ENCODE measurements at places on chromosomes 5 and 9.

- DNase-seq, result no peak
Observed at GRCh38 chr9:93960971-93961841, 6.1 kb upstream of the BARX1 start.

DNA sequence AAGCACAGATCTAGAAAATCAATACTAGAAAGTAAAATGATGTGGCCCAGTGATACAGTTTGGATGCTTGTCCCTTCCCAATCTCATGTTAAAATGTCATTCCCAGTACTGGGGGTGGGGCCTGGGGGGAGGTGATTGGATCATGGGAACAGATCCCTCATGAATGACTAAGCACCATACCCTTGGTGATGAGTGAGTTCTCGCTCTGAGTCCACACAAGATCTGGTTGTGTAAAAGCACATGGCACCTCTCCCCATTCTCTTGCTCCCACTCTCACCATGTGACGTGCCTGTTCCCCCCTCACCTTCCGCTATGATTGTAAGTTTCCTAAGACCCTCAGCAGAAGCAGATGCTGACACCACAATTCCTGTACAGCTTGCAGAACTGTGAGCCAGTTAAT lies 234.2 kb upstream of the CDH6 start:
- DNase-seq, result no peak

DNA sequence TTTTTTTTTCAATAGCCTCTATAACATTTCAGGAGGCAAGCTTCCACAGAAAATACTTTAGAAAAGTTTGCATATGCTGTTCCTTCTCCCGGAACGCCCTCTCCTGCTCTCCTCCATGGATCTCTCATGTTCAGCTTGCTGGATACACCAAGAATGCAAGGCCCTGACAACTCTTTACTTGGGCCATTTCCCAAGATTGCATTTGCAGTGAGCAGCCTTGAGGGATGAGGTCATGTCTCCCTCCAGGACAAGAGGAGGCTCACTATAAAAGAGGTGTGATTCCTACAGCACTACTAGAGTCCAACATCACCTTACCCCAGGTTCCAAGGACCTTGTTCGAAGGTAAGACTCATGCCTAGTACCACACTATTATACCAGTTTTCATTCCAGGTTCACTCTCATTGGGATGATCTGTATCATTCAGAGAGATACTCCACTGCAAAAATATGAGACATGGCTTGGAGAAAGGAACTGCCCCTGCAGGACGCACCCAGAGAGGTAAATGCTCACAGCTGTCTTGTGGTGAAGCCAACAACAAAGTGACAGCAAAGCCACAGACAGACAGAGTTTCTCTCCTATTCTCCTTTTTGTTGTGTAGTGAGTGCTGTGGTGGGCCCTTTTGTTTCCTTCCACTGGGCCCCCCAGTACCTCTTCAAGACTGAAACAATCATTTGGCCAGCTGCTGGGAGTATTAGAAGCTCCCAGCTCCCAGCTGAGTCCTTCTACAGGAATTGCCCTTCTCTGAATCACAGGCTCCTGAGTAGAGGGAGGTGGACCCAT lies 151.7 kb upstream of the ZNF366 start:
- DNase-seq, result no peak

- no peak for DNase-seq
Observed at GRCh38 chr5:58264276-58264675, 195.6 kb downstream of the PLK2 start.

DNA sequence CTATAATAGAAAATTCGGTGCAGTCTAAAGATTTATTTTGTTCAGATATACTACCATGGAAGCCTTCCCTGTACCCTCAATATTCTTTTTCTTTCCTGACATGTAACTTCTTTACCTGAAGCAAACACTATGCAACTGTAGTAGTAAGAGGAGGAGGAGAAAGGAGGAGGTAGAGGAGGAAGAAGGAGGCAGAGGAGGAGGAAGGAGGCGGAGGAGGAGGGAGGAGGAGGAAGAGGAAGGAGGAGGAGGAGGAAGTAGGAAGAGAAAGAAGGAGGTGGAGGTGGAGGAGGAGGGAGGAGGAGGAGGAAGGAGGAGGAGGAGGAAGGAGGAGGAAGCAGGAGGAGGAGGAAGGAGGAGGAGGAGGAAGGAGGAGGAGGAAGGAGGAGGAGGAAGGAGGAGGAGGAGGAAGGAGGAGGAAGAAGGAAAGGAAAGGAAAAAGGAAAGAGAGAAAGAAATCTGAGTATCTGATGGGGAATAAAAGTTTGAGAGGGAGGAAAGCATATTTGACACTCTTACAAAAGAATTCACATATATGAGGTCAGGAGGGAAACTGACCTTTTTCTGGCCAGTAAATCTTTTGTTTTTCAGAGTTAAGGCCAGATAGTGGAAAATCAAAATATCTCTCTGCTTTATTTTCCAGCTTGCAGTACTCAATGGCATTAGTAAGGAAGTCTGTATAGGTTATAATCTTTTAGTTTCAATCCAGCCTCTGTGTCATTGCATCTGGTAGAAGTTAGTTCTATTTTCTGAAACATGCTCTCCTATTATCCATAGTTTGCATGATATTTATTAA lies 114.5 kb upstream of the LPAR1 start:
- no peak for DNase-seq

- no peak for DNase-seq
Observed at GRCh38 chr5:92916036-92916435, 665.0 kb downstream of the NR2F1-AS1 start.

DNA sequence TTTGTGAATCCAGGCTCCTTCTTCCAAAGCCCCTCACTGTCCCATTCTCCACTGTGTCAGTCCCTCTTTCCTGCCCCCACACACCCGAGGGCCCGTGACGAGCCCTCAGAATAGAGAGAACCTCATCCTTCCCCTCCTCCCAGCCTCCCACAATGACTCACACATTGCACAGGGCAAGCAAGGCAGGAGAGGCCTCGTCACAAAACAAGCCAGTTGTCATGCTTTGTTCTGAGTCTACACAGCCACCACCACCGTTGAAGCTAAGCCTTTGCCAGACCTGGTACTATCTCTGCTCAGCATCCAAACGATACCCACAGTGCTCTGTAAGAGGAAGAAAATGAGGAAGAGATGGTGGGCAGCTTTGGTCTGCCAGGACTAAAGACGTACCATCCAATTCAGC lies 142.2 kb upstream of the ZNF366 start:
- no peak for DNase-seq

DNA sequence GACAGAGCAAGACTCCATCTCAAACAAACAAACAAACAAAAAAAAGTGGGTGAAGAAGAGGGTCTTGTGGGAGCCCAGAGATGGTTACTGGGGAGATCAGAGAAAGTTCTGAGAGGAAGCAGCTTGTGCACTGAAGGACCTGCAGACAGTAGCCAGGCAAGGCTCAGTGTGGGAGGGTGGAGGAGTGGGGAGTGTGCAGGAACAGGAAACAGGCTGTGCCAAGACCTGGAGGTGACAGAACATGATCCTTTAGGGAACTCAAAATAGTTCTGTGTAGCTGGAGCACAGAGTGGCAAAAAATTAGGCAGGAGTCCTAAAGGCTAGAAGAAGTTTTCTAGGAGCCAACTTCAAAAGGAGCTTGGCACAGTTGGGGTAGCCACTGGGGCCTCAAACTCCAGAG lies 19.2 kb upstream of the NANS start:
- no peak for DNase-seq

GRCh38 chr9:31715250-31715649 lies 669.2 kb upstream of the ACO1 start:
- no peak for DNase-seq

- DNase-seq, result no peak
Observed at GRCh38 chr9:14031060-14031414, 282.9 kb downstream of the NFIB start.

GRCh38 chr5:76177978-76178377 lies 94.8 kb downstream of the SV2C start:
- no peak for DNase-seq

DNA sequence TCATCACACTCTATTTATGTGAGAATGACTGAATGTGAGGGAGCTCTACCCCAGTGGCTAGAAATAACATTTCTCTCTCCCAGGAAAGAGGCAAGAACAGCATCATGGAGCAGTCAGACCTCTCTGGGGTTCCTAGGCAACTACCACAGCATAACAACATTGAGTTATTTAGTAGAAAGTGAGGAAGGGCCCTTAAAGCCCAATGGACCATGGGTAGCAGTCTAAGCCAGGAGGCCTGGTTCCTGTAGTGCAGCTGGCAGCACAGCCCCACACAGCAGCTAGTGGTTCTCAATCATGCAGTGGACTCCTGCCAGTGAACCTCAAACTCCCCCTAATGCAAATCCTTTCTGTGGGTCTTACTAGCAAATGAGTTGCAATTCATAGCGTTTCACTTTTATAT lies 55.3 kb downstream of the SPEF2 start:
- no peak for DNase-seq

GRCh38 chr5:120124961-120125360 lies 339.1 kb upstream of the PRR16 start:
- DNase-seq, result no peak

- DNase-seq, result no peak
Observed at GRCh38 chr5:4418084-4418483, 722.0 kb upstream of the ADAMTS16 start.

DNA sequence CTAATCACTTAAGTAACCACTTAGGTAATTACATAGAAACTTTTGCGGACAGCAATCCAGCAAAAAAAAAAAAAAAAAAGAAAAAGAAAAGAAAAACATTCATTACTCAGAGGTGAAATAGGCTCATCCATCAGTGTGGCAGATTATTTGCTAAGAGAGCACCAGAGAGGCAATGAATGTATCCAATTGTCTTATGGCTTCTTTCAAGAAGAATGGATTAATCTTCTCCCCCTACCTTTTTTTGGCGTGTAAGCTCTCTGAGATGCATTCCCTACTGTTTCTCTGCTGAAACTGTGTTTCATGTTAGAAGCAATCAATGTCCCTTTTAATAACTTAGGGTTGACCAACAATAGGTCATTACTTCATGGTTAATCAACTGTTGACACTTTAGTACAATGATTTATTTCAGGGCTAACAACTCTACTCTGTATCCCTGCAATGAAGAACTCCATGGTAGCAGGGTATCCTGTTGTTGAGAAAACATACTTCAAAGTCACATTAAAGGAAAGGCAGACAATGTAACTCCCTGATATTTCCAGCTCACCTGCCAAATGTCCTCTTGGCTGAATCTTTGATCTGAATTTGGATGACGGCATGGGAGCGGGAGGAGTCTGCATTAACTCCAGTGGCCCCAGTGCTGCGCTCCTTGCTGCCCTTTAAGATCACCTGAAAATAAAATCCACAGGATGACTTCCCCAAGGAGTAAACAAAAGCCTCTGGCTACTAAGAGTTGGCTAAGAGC lies 57.6 kb downstream of the KIF24 start:
- DNase-seq, result no peak

GRCh38 chr5:115624994-115625393 lies 842 bp downstream of the TMED7 start:
- no peak for DNase-seq

DNA sequence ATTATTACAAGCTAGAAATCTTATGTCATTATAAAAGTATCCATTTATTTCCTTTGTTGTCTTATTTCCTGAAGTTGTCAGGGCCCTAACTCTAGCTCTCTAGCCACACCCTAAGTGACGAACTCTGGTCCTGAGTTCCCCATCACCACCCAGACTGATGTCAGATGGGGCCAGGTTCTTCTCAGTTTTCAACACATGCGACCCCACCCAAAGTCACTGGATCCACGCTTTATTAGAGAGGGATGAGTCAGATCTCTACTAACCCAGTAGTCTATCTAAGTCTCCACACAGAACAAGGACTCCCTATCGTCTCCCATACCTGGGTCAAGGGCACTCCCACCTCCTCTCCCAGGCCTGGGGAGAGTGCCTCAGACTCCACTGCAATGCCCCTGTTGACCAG lies 6.8 kb upstream of the FEM1C start:
- DNase-seq, result no peak

- no peak for DNase-seq
Observed at GRCh38 chr9:115305543-115305942, 187.6 kb upstream of the TNC start.

- DNase-seq, result no peak
Observed at GRCh38 chr5:110377943-110378342, 348.5 kb downstream of the TMEM232 start.

DNA sequence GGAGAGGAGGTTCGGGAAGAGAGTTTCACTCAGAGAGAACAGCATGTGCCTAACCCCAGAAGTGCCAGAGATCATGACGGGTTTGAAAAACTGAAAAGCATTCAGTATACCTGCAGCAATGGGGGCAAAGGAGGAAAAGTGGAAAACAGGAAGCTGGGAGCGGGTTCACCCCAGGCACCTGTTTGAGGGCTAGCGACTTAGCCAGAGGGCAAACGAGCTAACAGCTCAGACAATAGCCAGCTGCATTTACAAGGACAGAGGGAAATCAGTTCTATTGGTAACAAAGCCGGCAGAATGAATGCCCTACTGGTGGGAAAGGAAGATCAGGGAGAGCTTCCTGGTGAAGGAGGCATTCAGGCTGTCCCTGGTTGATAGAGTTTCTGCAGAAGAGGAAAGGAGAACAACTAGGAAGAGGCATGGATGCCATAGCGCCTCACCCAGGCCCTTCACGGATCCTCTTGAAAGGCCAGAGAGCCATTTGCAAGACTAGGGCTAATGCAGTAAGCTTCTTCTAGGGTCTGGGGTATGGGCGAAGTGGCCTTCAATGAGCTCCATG lies 141.7 kb upstream of the ADRA1B start:
- no peak for DNase-seq

DNA sequence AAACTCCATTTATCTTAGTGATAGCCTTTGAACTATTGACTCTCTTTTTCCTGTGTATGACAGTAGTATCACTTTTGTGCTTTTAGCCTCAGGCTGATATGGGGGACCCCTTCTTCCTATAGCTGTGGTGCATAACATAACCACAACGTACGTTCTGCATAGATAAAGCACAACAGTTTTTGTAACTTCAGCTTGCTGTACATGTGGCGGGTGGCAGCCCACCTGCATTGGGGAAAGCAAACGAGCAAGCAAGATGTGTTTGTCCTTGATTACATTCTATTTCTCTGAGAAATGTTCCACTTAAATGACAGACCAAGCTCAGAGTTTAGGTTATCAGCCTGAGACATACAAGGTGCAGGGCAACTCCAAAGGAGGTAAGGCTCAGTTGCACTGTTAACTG lies 309.4 kb downstream of the KDM4C start:
- DNase-seq, result no peak

GRCh38 chr5:166499447-166500240 lies 1791.8 kb upstream of the WWC1 start:
- no peak for DNase-seq

DNA sequence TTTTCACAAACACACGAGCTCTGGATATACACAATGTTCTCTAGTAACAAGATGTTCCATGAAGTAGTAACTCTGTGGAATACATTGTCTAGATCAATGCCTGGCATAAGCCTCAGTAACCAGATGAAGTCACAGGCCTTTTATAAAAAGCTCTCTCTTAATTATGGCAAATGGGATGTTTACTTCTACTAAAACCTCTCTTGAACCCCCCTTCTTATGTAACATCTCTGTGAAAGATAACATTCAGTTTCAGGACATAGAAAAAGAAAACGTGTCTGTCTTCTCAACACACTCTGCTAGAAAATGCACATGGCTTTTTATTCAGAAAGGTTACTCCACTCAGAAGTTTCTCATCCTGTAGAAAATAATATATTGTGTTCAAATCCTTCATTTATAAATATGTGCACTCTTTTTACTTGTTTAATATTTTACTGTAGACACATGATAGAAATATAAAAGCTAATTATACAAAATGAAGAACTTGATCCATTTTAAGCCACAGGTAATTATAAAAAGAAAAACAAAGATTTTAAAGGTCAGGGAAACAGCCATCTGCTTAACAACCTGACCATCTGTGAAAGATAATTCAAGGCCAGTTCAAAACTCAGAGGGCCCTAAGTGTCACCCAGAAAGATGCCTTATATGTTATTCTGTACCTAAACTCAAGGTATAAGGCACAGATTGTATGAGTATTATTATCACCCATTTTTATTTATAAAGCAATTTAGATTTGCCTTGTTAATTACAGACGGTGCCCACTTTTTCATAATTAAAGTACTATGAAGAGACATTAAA lies 812.0 kb downstream of the CDH18 start:
- no peak for DNase-seq

All from activated CD4-positive, CD25-positive, alpha-beta regulatory T cell treated with anti-CD3 and anti-CD28 coated beads, Interleukin-2, amount 50 U/mL, for 16 hours (primary cell).